ENCODE measurements at places on chromosomes 1 and 21. TPM values are rescaled to one million over a fixed set of nuclear protein-coding genes. Genes with fewer than 3 reads are reported as not detected.
A peak's percentile ranks its signal among the peaks of the same experiment; 100 is the strongest.

DNA sequence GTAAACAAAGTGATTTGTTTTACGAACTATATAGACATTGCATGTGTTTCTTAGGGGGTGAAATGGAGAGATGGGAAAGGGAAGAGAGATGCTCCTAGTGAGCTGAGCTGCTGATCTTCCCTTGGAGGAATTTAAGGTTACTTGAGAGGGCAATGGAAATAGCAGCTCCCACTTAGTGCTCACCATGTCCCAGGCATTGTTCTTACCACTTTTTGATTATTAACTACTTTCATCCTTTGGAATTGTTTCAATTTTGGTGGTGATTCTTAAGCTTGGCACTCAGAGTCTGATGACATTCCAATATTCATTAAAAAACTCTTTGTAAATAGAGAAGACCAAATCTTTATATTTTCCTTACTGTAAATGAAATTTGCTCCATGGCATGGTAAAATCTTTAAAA is 124.9 kb downstream of the ITSN1 start:
- DNase-seq = no peak

- no peak for DNase-seq
These were observed 12.7 kb upstream of the WDR26 start for GRCh38 chr1:224447251-224447650.

DNA sequence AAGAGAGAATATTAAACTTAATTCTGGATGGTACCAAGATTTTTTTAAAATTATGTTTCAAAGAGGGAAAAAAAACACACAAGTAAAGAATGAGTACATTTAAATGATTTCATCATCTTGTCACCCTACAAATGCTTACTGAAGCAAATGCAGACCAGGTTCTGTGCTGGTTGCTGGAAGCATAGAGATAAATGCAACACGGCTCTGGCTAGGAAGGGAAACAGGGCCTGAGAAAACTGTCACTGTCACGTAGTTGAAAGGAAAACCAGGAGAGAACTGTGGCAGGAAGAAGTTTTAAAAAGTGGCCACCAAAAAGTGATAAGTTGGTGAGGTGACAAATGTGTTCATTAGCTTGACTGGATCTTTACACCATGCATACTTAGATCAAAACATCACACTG is 336.9 kb upstream of the NFIA start:
- DNase-seq = no peak

DNA sequence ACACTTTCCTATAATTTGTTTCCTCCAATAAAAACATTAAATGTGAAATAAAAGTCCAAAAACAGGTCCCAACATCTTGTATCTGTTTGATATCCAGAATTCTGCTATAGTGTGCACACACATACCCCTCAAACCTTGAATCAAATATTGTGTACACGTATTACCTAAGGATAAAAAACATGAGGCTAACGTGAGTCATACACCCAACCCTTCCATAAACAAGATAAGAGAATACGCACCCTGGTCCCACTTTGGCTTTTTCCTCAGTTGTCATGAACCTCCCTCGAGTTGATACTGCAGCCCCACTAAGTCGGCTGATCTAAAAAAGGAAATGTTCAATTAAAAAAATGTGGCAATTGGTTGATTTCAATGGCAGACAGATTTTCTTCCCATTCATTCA is 5.2 kb downstream of the KHDC4 start:
- DNase-seq = no peak

GRCh38 chr21:40386294-40386911 is 460.6 kb downstream of the DSCAM start:
- DNase-seq = peak; percentile 51

DNA sequence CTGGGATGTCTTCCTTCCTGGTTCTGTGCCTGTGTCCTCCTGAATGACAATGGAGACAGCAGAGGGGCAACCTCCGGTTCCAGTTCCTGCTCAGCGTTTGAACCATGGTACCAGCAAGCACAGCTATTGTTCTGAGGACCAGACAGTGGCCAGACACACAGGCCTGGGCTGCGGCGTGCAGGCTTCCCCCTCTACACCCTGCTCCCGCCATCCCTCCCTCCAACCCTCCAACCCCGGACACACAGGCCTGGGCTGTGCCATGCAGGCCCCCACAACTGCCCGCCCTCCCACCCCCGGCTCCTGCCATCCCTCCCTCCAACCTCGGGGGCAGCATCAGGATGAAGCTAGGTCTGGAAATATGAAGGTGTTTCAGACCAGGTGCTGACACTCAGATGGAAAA is 5.6 kb upstream of the MEGF6 start:
- DNase-seq = no peak

GRCh38 chr1:1157914-1158710 is 15.6 kb upstream of the TTLL10 start:
- DNase-seq = peak; percentile 53

DNA sequence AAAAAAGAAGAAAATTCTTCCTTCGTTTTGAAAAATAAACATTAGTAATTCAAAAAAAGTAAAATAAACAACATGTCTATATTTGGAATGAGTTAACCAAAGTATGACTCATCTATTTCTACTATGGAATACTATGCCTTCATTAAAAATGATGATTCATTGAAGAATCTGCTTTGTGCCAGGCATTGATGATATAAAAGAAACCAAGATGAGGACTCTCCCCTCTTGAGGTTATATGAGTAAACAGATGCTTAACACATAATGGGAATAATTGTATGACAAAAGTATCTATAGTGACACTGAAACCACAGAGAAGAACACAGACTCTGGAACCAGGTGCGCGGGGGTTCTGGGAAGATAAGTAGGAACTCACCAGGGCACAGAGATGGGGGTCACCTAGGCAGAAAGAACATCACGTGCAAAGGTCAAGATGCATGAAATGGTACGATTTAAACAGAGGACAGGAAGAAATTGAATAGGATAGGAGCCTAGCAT is 18.8 kb downstream of the ELF3 start:
- peak; percentile 20 for DNase-seq

DNA sequence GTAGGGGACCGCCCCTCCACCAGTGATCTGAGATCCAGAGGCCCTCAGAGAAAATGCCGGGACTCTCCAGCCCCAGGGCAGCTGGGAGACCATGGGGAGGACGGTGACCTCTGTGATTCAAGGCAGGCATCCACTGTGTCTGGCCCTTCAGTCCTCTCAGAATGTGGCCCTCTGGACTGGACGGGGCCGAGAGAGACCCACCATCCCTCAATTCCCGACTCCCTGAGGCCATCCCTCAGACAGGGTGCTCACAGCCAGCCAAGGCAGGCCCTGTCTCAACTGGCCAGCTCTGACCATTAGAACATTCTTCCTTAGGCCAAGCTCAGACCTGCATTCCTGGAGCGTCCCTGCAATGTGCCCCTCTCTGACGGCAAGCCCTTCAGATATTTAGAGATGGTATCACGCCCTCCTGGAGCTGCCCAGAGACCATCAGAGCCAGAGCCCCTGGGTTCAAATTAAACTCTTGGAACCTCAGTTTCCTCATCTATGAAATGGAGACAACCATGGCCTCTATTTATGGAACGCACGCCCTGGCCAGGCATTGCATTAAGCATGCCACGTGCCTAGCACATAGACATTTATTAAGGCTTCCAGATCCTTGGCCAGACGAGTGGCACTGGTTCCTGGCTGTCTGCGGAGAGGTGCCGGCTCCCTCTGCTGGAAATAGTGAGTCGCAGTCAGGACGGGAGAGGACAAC is 9.6 kb upstream of the EPS8L3 start:
- peak; percentile 91 for DNase-seq

The TTC39A gene
- 2.4 TPM for total RNA-seq

The GIPC2 gene
- total RNA-seq = not detected

The SPATC1L gene
- 4.3 TPM for total RNA-seq

The SLC44A5 gene
- total RNA-seq = not detected

The HSF2BP gene
- total RNA-seq = 0.40 TPM

The WNT4 gene
- total RNA-seq = 0.16 TPM

The CD2 gene
- not detected for total RNA-seq
